SW480 (cell line): ENCODE measurements at places on chromosomes 2 and 18.

DNA sequence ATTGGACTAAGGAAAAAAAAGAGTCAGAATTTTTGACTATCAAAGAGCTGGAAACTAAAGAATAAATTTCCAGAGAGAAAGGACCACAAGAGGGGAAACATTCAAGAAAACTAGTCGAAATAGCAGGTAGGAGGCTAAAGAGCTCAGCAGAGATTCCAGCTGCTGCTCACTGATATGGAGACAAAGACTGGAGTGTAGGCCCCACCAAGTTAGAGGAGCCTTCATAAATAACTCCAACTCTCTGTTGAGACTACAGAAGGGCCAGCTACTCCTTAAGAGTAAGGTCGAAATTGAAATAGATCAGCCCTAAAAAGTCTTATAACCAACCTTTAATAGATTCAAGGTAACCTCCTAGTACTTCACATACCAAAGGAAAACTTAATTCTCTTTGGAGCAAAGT is 31.1 kb downstream of the SS18 start:
- DNase-seq, result no peak

GRCh38 chr2:68931799-68932198 is 20.9 kb downstream of the GKN2 start:
- DNase-seq, result no peak

GRCh38 chr18:47287911-47288585 is 36.6 kb upstream of the SKOR2 start:
- no peak for DNase-seq

GRCh38 chr2:149075853-149076252 is 37.4 kb downstream of the LYPD6B start:
- DNase-seq, result no peak

DNA sequence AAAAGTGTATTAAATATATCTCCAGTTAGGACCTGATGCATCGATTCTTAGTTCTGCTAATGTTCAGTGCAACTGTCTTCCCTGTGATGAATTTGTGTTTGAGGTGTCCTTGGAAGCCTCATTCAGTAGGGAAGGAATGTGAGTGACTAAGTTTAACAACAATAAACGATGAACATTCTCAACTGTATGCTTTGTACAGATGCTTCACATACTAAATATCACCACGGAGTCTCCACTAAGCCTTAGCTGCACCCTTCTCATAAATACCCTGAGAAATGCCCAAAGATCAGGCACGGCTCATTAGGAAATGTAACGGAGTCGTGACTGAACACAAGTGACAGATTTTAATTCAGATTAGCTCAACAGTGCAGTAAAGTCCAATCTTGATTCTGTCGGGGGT is 24.4 kb upstream of the AGFG1 start:
- DNase-seq, result no peak
